ENCODE measurements at places on chromosomes 11 and 22. TPM values are rescaled to one million over a fixed set of nuclear protein-coding genes. Genes with fewer than 3 reads are reported as not detected.

OR2AG1 gene
- not detected for polyA plus RNA-seq

OR51E2 gene
- polyA plus RNA-seq = not detected

SULT4A1 gene
- polyA plus RNA-seq = not detected

OR8G5 gene
- not detected for polyA plus RNA-seq

RAPSN gene
- polyA plus RNA-seq = not detected

SLC5A1 gene
- not detected for polyA plus RNA-seq

Measured in immature natural killer cell (primary cell).